ENCODE measurements at places on chromosomes 5 and 9.

DNA sequence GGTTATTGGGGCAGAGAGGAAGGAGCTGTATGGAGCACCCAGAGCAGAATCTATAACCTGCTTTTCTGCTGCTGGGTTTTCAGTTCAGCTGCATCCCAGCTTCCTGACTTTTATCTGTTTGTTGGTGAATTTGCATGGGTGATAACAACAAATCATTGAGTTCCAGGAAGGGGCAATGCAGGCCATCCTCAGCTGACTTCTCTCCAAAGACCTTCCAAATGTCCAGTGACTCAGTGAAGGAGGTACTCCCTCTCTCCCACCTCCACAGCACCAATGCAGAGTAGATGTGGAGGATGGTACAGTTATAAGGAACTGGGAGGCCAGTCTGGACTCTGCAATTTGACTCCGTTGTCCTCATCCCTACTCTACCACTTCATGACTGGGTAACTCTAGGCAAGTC lies 1.6 kb upstream of the TXN start:
- no peak for DNase-seq

- no peak for DNase-seq
These were observed 112.6 kb downstream of the SAXO1 start for GRCh38 chr9:18920141-18921084.

DNA sequence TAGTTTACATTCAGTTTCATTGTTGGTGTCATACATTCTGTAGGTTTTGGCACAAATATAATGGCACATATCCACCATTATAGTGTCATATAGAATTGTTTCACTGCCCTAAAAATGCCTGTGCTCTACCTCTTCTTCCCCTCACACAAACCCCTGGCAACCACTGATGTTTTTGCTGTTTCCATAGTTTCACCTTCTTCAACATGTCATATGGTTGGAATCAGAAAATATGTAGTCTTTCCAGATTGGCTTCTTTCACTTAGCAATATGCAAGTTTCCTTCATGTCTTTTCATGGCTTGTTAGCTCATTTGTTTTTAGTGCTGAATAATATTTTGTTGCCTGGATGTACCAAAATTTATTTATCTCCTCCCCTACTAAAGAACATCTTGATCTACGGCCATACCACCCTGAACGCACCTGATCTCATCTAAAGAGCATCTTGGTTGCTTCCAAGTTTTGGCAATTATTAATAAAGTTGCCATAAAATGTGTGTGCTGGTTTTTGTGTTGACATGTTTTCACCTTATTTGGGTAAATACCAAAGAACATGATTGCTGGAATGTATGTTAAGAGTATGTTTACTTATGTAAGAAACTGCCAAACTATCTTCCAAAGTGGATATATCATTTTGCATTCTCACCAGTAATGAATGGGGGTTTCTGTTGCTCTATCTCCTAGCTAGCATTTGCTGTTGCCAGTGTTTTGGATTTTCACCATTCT lies 17.0 kb upstream of the CDK20 start:
- no peak for DNase-seq

DNA sequence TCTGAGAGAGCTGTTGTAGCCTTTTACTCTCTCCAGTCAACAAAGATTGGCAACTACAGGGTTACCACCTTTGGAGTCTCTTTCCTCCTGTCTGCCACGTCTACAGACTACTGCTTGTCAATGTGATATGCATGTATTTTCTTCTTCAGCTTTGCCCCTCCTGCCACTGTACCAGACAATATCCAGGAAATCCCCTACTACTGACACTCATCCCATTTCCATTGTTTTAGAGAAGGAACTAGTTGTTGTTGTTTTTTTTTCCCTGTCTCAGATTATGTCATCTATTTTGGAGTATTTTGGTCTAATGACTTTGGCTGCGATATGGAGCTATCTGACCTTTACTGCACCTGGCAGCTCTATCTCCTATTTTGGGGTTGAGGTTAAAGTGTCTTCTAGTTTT lies 50.1 kb upstream of the MACIR start:
- DNase-seq = no peak

GRCh38 chr5:151477101-151477500 lies 29.7 kb downstream of the SLC36A1 start:
- no peak for DNase-seq

DNA sequence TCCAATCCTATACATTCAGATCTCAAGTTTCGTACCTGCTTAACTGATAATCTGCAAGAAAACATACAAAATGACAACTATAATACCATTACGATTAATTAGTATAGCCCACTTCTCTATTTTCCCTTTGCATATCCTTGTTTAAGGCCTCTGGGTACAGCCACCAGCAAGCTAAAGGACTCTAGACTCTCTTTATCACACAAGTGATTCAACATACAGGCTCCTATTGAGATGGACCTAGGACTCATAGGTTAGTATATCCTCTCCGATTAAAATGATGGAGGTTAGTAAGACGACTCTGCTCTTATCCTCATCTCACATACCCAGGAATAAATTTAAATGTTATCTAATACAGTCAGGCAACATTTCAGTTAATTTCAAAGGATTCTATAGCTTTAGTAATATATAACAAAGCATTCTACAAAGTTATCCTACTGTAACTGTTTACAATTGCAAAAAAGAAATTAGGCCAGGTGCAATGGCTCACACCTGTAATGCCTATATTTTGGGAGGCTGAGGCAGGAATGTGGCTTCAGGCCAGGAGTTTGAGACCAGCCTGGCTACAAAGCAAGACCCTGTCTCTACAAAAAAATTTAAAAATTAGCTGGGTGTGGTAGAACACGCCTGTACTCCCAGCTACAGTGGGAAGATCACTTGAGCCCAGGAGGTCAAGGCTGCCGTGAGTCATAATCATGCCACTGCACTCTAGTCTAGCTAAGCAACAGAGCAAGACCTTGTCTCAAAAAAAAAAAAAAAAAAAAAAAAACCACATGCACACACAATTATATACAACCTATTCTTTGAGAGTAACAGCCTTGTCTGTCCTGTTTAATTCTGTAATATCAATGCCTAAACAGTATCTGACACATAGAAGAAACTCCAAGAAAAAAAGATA lies 15.4 kb downstream of the HAUS6 start:
- DNase-seq = no peak

DNA sequence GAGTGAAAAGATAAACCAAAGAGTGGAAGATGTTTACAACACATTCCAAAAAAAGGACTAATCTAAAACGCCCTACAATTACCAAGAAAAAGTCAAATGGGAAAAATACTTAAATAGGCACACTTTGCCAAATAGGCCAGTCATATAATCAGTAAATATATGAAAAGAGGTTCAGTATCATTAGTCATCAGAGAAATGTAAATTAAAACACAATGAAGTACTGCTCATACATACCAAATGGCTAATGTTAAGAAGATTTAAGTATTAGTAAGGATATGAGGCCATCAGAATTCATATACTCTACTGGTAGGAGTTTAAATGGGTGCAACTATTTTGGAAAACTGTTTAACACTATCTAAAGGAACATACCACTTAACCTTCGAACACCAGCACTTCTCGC lies 47.6 kb downstream of the ZDHHC21 start:
- DNase-seq = no peak

DNA sequence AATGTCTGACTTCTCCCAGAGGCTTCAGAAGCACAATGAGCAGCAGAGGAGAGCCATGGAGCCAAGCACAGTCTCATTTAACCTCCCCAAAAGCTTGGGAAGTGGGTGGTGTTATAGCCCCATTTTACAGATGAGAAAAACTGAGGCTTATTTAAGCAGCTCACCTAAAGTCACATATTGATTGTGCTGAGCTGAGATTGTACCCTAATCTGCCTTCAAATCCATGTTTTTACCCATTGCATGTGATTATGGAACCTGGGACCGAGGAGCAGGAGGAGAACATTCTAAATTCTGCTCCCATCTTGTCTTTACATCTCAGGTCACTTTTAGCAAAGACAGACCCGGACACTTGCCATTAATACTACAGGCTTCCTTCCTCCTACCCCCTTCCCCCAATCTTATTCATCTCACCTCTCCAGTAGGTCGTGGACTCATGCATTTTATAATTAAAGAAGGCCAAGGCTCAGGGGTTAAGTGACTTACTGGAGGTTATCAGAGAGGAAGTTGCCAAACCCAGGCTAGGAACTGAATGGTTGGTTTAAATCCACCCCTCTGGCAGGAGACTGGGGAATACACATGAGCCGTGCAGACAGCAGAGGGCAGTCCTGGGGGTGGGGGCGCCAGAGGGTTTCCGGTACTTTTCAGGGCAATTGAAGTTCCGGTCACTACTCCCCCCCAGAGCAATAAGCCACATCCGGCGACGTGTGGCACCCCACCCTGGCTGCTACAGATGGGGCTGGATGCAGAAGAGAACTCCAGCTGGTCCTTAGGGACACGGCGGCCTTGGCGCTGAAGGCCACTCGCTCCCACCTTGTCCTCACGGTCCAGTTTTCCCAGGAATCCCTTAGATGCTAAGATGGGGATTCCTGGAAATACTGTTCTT lies 51.0 kb upstream of the IL17B start:
- DNase-seq = no peak

- DNase-seq = no peak
These were observed 27.9 kb downstream of the FOXD1 start for GRCh38 chr5:73420666-73421065.

GRCh38 chr5:123204251-123204650 lies 115.2 kb downstream of the PRDM6 start:
- DNase-seq = no peak

DNA sequence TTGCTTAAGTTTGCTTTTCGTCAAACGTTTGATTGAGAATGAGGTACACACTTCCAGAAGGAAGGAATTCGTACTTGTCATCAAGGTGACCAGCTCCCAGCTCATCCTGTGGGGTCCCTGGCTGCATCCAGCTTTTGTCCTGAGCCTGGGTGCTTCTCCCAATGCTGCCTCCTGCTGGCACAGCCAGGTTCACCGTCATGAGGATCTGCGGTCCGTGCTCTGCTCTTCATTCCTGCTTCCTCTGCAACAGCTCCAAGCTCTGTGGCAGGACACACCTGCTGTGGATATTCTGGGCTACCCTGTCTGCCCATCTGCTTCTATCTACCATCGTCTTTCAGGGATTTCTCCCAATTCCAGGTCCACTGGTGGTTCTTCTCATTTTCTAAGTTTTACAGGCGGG lies 13.3 kb upstream of the UBE2QL1 start:
- no peak for DNase-seq

DNA sequence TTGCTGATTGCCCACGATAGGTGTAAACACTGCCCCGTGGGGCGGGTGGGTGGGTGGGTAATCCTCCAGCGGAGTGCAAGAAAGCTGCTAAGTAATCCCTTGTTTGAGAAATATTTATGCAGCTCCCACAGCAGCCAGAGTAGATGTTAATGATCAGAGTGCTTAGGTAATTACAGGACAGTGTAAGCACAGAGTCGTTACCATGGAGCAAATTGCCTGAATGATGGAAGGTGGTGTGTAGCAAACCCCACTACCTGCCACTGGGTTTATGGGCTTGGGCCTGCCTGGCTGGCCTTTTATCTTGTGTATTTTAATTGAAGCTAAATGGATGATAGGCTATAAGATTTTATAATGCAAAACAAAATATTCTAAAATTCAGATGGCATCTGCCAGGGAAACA lies 110.0 kb downstream of the COL5A1 start:
- DNase-seq = no peak

- DNase-seq = no peak
These were observed 144.9 kb downstream of the GOLPH3 start for GRCh38 chr5:32029261-32029660.

GRCh38 chr5:17916446-17916845 lies 282.2 kb downstream of the TAF11L14 start:
- DNase-seq = no peak

GRCh38 chr9:109831998-109832658 lies 52.1 kb downstream of the PALM2AKAP2 start:
- DNase-seq = no peak

DNA sequence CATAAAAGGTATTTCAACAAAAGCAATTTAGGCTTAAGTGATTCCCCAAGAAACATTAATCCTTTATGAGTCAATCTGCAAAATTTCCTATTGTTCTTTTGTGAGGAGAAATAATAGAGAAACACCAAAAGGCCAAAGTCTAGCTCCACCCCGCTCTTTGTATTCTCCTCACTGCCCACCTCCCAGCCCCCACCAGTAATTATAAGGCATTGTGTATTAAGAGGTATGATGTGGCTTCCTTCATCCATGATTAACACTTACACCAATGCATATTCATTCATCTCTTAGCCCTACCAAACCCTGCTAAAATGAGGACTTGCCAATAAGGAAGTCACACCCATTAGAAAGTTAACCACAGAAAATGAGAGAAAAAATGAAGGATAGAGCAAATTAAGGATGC lies 105.3 kb upstream of the SPATA31D4 start:
- no peak for DNase-seq

GRCh38 chr5:172925336-172925948 lies 33.8 kb upstream of the RPL26L1 start:
- no peak for DNase-seq

GRCh38 chr5:138853132-138853531 lies 22.0 kb downstream of the LRRTM2 start:
- no peak for DNase-seq

DNA sequence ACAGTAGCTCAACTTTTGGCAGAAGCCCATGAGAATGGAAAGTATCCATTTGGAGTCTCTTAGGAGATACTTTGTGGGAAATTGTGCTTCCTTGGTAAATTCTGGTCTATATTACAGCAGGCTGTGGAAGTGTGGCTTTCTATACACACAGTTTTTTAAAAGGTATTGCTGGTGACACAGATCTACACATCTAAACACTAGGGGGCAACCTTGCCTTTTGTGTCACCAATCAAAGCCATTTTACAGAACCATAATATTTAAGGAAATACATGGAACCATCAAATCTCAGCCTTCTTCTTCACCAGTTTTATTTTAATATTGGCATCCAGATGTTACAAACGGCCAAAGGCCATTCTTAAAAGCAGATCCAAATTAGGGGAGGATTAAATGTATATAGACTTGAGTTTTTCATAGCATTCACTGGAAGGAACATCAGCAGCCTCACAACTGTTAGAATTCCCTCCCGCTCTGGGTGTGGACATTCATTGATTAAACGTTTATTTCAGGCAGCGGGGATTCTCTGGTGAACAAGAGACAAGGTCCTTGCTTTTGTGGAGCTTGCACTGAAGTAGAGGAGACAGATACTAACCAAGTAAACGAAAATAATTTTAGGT lies 132.4 kb upstream of the EPB41L4A start:
- no peak for DNase-seq

DNA sequence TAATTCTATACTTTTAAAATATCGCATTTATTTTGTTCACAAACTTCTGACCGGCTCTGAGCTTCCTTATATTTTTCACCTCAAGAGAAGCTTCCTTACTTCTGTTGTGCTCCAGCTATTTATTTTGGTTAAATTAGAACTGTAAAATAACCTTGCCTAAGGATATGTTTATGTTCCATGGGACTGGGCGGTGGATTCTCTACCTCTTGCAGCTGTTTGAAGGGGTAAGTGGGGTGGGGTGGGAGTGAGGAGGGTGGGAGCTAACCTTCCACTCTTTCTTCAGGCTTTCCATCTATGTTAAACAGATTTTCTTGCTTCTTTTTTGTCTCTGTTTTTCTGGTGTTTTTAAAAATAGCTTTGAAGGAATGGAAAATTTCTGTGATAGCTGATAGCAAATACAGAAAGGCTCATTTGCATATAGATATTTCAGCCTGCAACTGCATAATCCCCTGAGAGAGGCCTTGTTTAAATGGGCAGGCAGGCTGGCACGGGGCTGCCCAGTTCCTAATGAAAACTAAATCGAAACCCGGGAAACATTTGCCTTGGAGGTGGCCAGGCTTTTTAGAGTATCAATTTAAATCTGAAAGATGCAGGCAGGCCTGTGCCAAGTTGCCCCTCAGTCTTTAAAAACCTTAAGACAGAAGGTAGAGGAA lies 122.1 kb upstream of the DMAC1 start:
- no peak for DNase-seq
